Glomerular endothelial cell (primary cell): ENCODE measurements at places on chromosomes 2 and 18. TPM values are rescaled to one million over a fixed set of nuclear protein-coding genes. Genes with fewer than 3 reads are reported as not detected.

Gene OSR1
- 0.10 and 1.3 TPM in 2 replicates for total RNA-seq

Gene TXNDC2
- not detected in 2 replicates for total RNA-seq

Gene FNDC4
- 27.5 and 34.3 TPM in 2 replicates for total RNA-seq

Gene SNORC
- total RNA-seq, result 0.39 and 2.1 TPM in 2 replicates

- DNase-seq, result no peak
Measured at GRCh38 chr2:236057375-236057774, 110.8 kb downstream of the GBX2 start.

GRCh38 chr2:179669196-179669595 lies 192.2 kb downstream of the ZNF385B start:
- no peak for DNase-seq

DNA sequence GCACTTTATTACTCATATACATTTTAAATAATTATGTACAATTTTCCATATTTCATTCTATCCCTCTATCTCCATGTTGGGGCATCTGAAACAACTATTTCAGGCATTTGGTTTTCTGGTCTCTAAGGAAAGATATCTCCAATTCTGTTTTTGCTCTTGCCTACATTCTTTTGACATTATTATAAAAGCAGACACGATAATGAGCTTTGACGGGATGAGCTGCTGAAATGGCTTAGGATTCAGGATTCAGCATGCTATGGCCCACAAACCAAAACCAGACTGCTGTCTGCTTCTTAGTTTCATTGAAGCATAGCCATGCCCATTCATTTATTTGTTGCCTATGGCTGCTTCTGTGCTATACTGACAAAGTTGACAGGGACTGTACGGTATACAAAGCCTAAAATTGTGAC lies 42.7 kb upstream of the GLS start:
- DNase-seq, result no peak

DNA sequence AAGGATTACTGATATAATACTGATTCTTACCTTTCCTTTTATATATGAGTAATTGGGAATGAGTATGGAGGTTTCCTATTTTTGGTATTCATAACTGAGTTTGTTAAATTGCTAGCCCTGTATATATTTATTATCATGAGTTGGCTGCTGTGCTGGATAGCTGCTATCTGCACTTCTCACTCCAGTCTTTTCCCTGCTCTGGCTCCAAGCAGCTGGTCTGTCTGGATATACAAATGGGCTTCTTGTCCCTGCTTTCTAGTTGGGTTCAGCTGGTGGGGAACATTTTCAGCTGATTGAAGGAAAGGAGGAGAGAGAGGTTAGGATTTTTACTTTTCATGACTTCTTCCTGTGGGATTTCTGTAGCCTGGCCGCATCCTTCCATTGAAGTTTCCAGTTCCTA lies 41.2 kb downstream of the AGFG1 start:
- DNase-seq, result no peak

GRCh38 chr2:149040451-149040850 lies 2.0 kb downstream of the LYPD6B start:
- no peak for DNase-seq

- DNase-seq, result no peak
Measured at GRCh38 chr18:76554547-76555222, 59.6 kb upstream of the ZNF516 start.

DNA sequence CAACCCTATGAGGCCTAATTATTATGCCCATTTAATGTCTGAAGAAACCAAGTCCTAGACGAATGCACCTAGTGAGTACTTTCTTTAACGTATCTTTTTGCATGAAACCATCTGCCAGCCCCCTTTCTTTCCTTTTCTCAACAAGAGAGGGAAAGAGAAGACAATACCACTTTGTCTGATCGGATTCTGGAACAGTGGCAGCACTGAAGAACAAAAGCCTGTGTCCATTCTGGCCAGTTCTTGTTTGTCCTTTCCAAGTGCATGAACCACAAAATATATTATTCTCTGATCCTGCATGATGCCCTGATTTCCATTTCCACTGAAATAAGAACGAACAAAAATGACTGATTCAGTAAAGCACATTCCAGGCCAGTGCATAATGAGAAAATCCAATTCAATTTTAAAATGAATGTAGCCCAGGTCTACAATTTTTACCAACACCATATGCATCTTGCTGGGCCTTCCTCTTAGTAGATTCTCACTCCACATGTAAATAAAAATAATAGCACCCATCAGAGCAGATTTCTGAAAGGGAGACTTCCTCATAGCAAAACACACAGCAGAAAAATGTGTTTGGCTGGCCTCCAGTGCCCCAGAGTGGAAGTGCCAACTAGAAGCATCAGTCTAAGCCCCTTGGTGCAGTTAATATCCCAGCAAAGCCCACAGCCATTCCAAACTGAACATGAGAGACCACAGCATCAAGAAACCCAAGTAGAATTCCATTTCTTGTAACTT lies 422.6 kb upstream of the ID2 start:
- DNase-seq, result no peak

- DNase-seq, result no peak
Measured at GRCh38 chr2:64769392-64770044, 115.8 kb upstream of the SERTAD2 start.

DNA sequence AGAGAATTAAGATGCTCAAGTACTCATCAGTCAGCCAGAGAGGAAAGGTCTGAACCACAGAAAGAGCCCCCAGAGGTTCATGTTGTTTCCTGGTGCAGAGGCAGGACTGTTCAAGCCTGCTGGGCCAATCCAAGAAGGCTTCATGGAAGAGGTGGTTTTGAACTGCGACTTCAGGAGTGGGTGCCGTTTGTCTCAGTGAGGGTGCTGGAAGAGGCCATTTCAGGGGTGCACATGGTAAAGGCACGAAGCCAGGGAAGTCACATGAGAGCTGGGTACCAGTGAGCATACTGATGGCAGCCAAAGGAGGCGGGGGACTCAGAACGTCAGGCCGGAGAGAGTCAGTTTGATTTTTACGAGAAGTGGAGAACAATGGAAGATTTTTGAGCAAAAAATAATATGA lies 55.5 kb downstream of the EMILIN2 start:
- DNase-seq, result no peak

DNA sequence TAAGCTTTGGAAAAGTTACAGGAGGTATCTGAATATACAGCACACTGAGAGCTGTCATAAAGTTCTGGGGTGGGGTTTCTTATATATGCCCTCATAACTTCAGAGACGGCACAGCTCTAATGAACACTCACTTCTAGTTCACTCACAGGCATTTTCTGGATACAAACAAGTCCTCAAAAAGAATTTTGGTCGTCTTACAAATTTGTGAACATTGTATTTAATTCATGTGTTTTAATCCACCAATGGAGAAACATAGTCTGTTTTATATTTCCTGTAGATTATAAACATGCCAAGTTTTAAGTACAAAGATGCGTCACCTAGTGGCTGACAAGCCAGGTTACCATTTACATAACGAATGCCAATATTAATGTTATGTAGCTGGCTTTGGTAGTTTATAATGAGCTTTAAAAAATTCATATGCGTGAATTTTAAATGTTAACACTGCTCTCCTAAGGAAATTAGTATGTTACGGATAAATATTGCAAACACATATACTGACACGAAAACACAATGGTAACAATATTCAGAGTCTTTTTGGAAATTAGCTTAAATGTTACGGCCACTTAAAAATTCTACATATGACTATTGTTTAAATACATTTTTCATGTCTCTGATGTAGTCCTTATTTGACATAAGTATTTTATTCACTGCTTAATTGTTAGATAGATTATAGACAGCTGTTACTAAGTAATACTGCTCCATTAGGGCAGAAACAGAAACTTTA lies 2.5 kb downstream of the COL3A1 start:
- no peak for DNase-seq
